ENCODE measurements at places on chromosomes 5 and 9. TPM values are rescaled to one million over a fixed set of nuclear protein-coding genes. Genes with fewer than 3 reads are reported as not detected.

GRCh38 chr5:75306746-75307145 is 30.3 kb upstream of the HMGCR start:
- no peak overlapping the region for H3K27ac ChIP-seq
- H3K4me3 ChIP-seq = no peak overlapping the region
- no peaks in the 10 kb centered on the region for H3K36me3 ChIP-seq
- DNase-seq = no peak
- no peaks in the 10 kb centered on the region for H3K4me1 ChIP-seq

DNA sequence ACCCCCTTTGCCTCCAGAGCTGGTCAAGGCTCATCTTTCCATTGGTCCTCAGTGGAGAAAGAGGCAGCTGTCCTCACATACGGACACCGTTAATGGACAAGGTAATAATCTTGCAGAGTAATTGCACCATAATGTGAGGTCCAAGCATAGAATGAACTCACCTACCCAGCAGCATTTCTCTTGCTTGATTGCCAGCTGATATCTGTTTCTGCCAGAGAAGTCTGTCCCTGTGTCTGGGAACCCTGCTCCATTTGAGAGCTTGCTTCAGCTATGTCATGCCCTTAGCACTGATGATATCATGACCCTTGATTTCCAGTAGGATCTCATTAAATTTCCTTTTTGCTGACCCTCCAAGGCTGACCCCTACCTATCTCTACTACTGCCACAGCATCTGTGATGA is 154.6 kb downstream of the PIK3R1 start:
- H3K27ac ChIP-seq = peak overlapping the region; percentile 88
- no peaks in the 10 kb centered on the region for H3K27me3 ChIP-seq
- H3K36me3 ChIP-seq = peaks cover 19% of the 10 kb centered on the region
- H3K4me1 ChIP-seq = peaks cover 56% of the 10 kb centered on the region
- H3K4me3 ChIP-seq = no peak overlapping the region

The ATP10B gene
- total RNA-seq = not detected

DNA sequence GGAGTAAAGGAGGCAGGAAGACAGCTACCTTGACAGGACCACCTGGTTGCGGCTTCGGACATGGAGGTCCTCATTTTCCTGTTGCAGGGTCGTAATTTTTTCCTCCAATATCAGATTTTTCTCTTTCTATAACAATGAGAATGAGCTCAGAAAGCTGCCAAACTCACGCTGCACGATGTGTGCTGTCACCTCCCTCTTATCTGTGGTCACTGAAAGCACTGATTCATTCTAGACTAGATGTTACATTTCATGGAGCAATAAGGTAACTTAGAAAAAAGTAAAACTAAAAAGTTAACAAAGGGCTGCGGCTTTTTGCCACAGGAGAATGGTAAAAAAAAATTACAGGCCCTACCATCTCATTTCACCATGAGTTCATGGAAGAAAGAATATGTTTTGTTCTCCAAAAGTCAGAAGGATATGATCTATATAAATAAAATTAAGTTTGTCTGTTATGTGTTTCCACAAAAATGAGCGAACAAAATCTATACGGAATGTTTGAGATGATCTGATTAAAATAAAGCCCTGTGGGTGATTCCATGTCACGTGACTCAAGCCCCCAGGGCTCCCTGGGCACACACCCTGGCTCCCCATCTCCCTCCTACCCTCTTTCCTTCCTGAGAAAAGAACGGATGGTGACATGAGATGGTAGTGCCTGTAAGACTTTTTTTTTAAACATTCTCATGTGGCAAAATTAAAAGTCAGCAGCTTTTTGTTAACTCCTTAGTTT is 26.9 kb upstream of the ANXA6 start:
- H3K27ac ChIP-seq = no peak overlapping the region
- peak; percentile 7 for DNase-seq
- no peaks in the 10 kb centered on the region for H3K27me3 ChIP-seq
- H3K4me3 ChIP-seq = no peak overlapping the region
- H3K4me1 ChIP-seq = no peaks in the 10 kb centered on the region

DNA sequence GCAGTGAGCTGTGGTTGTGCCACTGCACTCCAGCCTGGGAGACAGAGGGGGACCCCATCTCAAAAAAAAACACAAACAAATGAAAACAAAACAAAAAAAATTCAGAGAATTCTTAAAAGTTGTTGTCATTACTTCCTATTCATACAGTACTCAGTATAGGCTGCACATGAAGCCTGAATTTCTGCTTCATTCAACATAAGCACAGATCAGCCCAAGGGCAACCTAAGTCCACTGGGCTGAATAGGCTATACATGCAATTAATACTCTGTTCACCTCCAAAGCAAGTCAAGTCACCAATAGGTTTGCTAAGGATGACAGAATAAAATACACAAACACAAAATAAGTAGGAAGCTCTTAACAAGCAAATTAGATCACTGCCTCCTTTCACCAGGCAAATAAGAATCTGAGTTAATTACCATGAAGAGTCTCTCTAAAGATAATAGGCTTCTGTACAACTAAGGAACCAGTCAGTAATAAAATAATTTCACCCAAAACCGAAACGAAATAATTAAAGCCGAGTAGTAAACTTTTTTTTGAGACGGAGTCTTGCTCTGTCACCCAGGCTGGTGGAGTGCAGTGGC is 18.7 kb downstream of the UBTD2 start:
- no peak overlapping the region for H3K27ac ChIP-seq
- H3K36me3 ChIP-seq = peaks cover 11% of the 10 kb centered on the region
- no peak overlapping the region for H3K4me3 ChIP-seq
- H3K4me1 ChIP-seq = peaks cover 8% of the 10 kb centered on the region
- H3K27me3 ChIP-seq = no peaks in the 10 kb centered on the region
- no peak for DNase-seq

The SH3TC2 gene
- total RNA-seq = not detected
